Ammon's horn (tissue), 1 donor: ENCODE measurements at places on chromosomes 2 and 18.

DNA sequence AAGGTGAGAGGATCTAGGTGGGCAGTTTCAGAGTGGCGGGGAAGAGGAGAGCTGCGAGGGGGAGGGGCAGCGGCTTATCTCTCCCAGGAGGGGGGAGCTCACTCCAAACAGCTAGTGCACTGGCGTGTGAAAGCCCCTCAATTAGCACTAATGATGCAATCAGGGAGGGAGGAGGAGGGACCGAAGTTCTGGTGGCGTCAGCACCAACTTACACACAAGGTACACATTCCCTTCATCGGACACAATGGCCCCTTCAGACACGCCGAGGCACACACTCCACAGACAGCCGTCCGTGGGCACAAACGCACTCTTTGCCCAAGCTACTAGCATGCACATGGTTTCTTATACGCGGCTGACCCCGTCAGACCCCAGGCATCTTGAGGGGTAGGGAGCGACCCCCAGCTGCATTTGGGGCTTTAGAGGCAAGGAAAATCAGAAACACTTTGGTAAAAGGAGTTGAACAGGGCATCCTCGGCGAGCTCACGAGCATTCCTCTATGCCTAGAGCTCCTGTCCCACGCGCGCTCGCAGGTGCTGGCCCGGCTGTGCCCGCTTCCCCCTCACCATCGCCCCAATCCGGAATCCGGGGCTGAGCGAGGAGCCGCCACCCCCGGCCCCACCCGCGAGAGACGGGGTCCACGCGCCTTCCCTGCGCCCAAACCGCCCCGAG is 868 bp upstream of the PKDCC start:
- no peak for DNase-seq

- DNase-seq: no peak
Measured at GRCh38 chr2:224937887-224938286, 104.4 kb downstream of the DOCK10 start.

GRCh38 chr2:107730898-107731297 is 95.8 kb upstream of the RGPD4 start:
- no peak for DNase-seq

GRCh38 chr2:207165121-207166038 is at the start of gene KLF7:
TSS of gene KLF7 (minus strand) at chr2:207165948. CDS start at chr2:207165568, 380 bp downstream.
- peak; percentile 84 for DNase-seq

DNA sequence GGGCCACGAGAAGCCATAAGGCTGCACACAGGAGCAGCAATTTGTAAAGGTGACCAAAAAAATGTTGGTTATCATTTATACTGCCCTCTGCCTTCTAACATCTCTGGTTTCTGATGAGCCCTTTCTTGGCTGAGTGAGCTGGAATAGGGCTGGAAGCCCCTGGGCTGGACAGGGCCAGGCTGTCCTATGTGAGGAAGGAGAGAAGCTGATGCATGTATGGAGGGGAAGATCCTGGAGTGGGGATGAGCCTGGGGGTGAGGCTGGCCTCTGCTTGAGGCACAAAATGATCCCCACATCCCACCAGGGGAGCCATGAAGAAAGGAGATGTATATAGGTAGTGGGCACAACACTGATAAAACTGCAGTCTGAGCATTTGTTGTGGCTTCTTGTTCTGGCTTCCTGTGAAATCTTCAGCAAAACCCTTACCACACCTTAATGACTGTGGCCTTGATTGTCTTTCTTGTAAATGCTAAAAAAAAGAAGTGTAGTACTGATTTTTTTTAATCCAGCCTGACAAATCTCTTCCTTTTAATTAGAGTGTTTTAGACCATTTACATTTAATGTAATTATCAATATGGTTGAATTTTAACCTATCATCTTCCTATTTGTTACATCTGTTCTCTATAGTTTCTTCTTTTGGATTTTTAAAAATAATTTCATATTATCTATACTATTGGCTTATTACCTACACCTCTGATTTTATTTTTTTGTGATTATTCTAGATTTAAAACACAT is 5.6 kb downstream of the SNED1 start:
- no peak for DNase-seq

DNA sequence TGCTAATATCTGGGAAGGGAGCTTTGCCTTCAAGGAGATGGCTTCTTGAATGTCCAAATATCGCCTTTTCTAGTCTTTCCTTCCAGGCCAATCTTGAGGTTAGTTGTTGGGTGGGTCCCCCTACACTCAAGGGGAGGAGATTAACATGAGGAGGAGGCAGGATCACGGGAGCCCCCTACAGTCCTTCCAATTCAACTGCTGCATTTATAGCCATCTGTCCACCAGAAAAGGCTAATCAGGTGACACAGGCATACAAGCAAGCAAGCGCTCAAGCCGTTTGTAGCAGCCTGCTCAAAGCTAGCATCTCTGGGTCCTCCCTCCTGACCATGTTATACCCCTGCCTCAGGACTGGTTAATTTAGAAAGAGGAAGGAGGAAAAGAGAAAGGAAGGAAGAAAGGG is 87.6 kb downstream of the MRPS9 start:
- DNase-seq: no peak

DNA sequence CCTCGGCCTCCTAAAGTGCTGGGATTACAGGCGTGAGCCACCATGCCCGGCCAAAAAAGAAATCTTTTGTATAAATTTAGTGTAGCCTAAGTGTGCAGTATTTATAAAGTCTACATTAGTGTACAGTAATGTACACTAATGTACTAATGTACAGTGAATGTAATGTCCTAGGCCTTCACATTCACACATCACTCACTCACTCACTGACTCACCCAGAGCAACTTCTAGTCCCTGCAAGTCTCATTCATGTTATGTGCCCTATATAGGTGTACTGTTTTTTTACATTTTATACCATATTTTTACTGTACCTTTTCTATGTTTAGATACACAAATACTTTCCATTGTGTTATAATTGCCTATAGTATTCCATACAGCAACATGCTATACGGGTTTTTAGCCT is 254.9 kb downstream of the MYO3B start:
- DNase-seq: no peak

GRCh38 chr2:130882991-130883390 is 46.3 kb downstream of the ARHGEF4 start:
- no peak for DNase-seq

GRCh38 chr2:162126111-162126519 is 25.9 kb downstream of the GCG start:
- peak; percentile 52 for DNase-seq

- DNase-seq: no peak
Measured at GRCh38 chr18:54916507-54916906, 42.8 kb downstream of the CCDC68 start.

DNA sequence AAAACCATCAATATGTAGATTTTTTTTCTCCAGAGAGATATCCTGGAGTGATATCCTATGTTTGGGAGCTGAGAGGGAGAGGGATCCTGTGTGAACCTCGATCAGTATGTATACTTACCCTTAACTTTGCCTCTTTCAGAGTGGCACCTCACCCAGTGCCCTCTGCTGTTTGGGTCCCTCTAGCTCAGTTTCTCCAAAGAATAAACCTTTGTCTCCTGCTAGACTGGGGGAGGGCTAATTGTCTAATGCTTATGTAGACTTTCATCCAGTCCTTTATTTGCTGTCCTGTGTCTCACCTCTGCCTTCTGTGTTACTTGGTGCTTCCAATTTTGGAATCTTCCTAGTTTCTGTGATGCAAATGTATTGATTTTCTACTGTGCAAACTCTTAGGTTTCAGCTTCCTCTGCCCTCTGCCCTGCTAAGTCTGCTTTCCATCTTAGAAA is 48.4 kb downstream of the MTX2 start:
- no peak for DNase-seq

- DNase-seq: no peak
Measured at GRCh38 chr18:50832754-50833153, 12.9 kb upstream of the MRO start.

GRCh38 chr18:55525845-55526244 is 62.1 kb downstream of the TCF4 start:
- no peak for DNase-seq

- DNase-seq: no peak
Measured at GRCh38 chr2:74845991-74846390, 12.1 kb downstream of the HK2 start.

DNA sequence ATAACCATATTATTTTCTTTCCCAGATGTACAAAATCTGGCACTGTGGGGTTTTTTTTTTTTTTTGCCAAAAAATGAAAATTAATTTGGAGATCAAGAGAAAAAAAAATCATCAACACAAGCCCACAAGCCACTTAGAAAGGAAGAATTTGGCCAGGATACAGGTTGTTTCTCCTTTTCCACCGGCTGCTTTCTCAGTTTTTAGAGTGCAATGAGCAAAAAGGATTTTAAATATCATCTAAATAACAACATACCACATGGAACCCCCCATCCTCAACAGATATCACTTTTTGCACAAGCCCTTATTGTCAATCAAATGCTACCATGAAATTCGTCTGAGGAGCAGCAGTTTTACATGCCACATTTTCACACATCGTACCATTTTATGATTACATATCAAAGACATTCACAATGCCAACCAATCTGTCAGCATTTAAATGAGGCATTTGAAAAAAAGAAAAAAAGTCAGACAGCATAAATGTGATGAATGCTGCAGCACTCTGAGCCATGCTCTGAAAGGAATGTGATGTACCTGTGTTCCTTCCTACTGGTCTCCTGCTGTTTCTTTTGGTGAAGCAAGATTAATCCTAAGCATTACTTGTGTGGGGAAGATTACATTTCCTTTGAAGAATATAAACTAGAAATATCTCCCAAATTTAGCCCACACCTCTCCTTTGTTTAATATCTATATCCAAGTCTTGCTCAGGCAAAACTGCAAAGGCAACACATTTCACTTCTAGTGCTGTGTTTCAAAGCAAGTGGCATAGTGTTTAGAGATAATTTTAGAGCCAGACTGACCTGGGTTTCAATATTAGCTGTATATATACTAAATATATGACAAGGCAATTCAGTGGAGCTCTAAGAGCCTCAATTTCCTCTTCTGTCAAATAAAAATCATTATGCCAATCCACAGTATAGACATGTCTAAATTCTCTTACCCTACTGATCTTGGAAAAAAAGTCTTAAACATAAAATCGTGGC is 391.3 kb downstream of the CMPK2 start:
- DNase-seq: no peak

DNA sequence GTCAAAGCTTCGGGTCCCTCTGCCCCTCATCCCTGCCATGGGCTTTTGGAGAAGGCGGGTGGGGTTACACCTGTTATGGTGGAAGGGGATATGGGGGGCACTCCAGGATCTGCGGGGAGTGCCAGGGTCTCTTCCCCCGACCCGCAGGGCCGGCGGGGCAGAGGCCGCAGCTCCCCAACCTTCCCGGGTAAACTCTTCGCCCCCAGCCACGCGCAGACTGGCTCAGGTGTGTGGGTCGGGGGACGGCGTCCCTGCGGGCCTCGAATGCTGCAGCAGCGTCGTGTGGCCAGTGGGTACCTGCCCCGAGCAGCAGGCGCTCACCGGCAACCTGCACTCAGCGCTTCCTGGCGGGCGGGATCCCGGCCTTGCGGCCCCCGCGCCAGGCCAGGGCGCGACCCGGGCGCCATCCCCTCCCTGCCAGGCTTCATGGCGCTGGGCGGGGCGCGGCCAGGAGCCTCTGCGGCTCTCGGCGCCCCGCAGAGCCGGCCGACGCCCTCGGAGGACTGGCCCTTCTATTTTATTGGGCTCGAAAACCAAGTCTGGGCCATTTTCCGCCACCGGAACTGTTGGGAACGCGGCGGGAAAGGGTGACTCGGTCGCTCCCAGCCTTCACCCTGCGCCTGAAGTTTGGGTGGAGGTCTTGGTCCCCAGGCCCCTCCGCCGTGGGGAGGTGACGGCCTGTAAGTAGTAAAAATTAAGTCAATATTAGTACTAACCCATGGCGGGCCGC is 4.5 kb downstream of the GBX2 start:
- DNase-seq: no peak

- DNase-seq: no peak
Measured at GRCh38 chr2:121888189-121888557, 132.7 kb downstream of the TSN start.

- no peak for DNase-seq
Measured at GRCh38 chr18:36089001-36089400, 21.6 kb upstream of the RPRD1A start.

DNA sequence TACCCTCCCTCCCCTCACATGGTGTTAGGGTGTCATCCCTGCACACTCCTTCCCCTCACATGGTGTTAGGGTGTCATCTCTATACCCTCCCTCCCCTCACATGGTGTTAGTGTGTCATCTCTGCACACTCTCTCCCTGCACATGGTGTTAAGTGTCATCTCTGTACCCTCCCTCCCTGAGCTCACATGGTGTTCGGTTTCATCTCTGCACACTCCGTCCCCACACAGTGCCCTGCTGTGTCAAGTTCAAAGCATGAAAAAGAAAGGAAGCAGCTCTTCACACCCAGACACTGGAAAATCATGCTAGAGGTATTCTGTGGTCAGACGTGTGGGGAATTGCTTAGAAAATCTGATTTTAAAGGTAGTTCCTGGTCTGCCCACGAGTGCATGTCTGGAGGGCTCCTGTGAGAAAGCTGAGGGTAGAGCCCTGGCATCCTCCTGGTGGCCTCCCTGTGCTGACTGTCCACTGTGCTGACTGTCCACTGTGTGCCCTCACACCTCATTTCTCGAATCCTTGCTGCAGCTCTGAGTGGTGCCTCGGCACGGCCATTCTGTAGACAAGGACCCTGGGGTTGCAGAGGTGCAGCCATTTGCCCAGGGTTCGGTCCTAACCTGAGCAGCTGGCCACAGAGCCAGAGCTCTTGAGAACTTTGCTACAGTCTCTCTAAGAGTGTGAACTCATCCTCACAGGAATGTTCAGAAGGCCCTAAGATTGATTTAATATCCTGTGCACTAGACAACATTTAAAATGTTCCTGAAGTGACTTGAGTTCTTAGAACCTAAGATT is 69.1 kb upstream of the NFATC1 start:
- no peak for DNase-seq
